RWPE1 (cell line): ENCODE measurements at places on chromosomes 16 and 17.

- DNase-seq = no peak
Measured at GRCh38 chr17:61465550-61466237, 13.5 kb downstream of the TBX4 start.

DNA sequence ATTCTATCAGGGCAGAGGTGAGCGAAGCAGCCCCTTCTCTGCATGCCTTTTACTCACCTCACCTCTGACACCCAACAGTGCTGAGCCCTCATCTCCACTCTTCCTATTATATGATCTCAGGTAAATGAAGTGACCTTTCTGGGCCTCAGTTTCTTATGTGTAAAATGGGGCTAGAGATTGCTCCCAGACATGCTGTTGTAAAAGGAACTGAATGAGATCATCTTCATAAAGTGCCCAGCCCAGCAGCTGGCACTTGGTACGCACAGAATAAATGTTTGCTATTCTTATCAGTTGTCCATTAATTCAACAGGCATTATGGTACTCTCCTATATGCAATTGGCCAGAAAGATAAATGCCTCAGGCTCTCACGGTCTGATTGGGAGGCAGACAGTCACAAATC, 4.5 kb upstream of the GALK1 start:
- DNase-seq = no peak

GRCh38 chr17:43673516-43674323, 12.0 kb upstream of the MEOX1 start:
- DNase-seq = peak; percentile 57

DNA sequence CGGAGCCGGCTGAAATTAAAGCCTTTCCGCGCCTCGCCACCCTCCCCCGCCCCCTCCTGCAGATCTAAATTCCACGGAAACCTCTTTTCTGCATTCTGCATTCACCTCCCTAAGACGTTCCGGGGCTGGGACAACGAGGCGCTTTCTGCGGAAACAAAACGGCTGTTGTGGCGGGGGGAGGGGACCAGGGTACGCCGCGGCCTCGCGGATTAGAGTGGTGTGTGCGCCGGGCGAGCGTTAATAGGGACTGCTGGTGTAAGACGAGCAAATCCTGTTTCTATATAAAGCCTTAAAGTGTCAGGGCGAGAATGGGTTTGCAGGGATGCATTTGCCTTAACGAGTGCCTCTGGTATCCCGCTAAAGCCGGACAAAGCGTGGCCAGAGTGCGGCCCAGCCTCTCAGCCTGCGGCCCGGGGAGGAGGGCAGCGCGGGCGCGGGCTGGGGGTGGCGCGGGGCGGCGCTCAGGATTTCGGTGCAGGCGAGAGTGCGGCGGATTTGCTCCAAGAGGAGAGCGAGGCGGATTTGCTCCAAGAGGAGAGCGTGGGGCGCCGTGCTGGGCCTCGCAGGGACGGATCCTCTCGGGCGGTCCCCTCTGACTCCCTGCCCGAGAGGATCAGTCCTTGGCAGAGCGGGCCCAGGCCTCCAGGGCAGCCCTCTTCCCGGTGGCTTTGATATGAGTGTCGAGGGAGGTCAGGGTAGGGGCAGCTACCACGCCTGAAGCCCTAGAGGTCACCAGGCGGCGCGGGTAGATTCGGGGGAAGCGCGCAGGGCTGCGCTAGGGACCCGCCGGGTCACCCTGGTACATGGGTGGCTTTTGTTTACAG, 5.1 kb downstream of the BAHCC1 start:
- no peak for DNase-seq
